ENCODE measurements at places on chromosomes 13 and 19.

DNA sequence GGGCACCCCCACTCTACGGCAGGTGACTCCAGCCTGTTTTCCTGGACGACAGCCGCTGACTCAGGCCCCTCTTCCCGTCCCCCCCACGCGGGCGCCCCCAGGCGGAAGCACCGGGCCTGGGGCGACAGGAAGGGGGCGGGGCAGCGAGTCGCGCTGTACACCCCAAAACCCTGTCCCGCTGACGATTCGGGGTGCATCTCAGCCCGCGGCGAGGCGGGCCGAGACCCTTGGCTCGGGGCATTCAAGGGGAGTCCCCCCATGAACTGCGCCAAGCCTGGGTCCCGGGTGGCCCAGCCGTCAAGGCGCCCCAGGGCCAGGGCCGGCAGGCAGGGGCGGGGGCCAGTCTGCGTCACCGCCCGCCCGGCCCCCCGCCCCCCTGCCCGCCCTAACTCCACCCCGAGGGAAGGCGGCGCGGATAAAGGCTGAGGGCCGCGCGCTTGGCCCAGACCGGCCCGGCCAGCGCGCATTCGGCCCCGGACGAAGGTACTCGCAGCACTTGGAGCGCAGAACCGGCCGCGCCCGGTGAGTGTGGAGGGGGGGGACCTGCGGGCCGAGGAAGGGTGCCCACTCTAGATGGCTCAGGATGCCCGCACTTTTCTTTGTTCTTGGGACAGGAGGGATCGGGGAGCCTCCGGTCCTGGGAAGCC is at the start of gene MIDN:
Gene MIDN (plus strand): TSS at position 445 of the 647 bp plus-strand sequence. CDS start 1,714 bp downstream, outside the sequence.
- DNase-seq = peak; percentile 65

DNA sequence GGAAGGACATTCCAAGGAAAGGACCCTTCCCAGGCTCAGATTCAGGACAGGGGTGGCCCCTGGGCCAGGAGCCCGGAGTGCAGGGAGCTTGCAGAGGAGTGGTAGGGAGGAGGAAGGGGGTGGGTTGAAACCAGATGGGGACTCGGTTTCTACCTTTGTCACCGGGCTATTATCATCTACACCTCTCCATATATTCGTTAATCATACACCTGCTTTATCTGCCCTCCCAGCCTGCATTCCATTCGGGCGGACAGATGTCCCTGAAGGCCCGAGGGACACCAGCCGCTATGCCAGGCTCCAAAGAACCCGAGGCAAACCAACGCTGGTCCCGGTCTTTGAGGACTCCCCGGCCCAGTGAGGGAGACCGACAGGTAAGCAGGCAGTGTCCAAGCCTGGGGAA is 15.5 kb upstream of the MYH14 start:
- DNase-seq = no peak

DNA sequence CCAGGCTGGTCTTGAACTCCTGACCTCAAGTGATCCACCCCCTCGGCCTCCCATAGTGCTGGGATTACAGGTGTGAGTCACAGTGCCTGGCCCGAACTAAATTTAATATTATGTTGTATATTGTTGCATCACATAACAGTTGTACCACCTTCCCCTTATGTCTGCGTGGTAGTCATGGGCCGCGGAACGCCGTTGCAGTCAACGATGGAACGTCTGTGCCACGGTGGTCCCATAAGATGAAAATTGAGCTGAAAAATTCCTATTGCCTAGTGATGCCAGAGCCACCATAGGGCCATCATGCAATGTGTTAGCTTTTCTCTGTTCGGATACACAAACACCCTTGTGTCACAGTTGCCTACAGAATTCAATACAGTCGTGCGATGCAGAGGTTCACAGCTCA is 236.1 kb downstream of the TEX29 start:
- no peak for DNase-seq

DNA sequence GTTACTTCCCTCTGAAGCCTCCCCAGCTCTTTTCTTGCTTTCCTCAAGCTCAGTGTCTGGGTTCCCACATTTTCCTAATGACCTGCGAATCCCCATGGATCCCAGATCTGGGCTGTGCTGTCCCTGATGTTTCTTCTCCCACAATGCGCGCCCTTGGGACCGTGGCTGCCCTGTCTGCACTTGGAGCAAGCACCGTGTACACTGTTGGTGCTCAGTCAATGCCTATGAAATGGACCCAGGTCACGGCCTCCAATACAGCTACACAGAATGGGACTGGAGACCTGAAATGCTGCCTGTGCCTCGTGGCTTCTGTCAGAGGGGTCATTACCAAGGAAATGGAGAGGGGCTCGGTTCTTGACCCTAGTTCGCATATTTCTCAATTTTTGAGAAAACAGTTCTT is 160.1 kb upstream of the SOX1 start:
- DNase-seq = no peak

DNA sequence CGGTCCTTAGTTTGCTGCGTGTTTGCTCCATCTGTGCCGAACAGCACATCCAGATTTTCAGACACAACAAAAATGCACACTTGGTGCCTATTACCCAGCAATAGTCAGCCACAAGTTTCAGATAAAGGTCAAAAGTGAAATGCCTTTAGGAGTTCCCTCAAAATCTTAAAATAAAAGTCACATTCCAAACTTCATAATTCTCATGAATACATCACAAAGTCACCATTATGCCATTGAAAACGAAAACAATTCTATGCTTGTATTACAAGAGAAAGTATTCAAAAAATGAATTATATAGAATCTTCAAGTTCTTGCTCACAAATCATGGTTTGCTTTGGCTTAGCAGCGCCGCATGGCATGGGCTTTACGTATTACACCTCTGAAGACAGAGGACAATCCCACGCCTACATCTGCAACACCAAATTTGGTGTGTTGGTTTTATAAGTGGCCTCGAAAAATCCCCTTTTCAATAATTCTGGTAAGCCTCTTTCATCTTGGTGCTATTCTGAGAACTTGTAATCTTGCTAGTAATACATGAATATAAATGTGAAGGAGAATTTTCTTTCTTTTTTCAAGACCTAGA is 26.6 kb downstream of the COL4A1 start:
- DNase-seq = no peak

DNA sequence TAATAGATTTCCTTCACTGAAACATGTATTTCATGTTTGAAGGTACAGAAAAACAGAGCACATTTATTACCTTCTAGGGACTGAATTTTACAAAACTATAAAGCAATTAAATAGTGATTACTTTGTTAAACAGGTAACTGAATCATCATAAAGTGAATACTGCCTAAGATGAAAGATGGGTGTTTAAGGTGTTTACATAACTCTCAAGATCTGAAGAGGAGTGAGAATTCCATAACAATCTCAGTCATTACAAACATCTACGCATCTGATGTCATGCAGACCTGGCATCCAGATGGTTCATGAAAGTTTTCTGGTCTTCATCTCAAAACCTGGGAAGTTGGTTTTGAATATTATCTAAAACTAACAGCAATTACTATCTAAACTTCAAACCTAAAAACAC is 80.4 kb downstream of the MIPEP start:
- no peak for DNase-seq

DNA sequence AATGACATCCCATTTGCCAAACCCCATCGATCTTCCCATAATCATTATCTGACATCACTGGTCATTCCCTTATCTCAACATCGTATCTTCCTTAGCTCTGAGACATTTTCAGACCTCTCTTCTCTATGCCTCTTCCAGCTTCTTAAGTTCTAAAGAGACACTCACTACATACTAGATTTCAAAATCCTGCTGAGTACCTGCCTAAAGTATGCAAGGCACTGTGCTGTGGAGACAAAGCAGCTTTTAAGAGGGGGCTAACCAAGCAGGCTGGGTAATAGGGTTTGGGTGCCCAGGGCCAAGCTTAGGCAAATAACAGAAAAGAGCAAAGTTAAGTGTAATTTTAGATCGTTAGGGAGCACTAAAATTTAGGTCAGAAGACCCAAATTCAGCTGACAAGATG is 3.4 kb upstream of the POMP start:
- DNase-seq = no peak

- DNase-seq = no peak
Observed at GRCh38 chr13:33543089-33543459, 257.5 kb upstream of the STARD13 start.

GRCh38 chr19:754530-754929 is 3.6 kb downstream of the MISP start:
- DNase-seq = no peak

- no peak for DNase-seq
Observed at GRCh38 chr19:14370940-14371280, 10.3 kb upstream of the ADGRE5 start.

GRCh38 chr13:51959773-51960172 is 51.5 kb downstream of the ATP7B start:
- DNase-seq = no peak

DNA sequence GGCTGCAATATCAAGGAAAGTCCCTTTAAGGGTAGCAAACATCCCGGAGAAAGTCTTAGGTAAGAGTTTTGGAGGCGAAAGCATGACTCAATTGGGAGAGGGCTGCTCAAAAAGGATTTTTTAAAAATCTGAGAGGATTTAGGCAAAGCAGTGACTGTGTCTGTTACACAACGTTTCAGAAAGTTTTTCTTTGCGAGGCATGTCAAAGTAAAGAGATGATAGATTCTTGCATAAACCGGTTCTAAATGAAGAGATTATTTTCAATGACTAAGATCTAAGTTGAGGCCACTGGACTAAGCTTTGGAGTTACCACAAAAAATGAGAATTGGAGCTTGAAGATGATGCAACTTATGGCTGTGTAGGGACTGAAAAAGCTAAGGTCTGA is 43.7 kb upstream of the ENOX1 start:
- DNase-seq = no peak

DNA sequence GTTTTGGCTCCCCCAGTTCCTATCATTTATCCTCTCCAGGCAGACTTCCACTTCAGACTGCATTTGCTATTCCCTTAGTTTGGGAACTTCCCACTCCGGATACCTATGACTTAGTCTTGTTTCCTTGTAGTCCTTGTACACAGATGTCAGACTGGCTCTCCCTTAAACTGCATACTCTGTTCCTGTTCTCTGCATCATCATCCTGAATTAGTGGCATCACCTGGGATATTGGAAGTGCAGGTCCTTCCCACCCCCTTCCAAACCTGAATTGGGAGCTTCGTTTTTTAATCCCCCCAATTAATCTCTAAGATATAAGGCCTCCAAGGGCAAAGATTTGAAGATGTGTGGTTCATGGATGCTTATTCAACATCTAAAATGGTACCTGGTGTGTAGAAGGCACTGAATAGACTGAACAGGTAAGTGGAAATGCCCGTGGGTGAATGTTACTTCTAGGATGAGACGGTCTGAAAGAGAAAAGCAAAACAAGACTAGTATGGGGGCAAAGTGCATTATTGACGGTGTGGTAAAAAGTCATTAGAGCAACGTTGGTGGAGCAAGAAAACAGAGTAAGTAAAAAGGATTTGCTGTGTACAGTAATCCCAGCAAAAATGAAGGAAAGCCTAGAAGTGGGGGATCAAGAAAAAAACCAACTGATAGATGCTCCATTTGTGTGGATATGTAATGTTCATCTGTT is 9.6 kb downstream of the MIR17HG start:
- DNase-seq = no peak

- DNase-seq = peak; percentile 72
Observed at GRCh38 chr19:18904334-18905057, 8.5 kb upstream of the CERS1 start.

DNA sequence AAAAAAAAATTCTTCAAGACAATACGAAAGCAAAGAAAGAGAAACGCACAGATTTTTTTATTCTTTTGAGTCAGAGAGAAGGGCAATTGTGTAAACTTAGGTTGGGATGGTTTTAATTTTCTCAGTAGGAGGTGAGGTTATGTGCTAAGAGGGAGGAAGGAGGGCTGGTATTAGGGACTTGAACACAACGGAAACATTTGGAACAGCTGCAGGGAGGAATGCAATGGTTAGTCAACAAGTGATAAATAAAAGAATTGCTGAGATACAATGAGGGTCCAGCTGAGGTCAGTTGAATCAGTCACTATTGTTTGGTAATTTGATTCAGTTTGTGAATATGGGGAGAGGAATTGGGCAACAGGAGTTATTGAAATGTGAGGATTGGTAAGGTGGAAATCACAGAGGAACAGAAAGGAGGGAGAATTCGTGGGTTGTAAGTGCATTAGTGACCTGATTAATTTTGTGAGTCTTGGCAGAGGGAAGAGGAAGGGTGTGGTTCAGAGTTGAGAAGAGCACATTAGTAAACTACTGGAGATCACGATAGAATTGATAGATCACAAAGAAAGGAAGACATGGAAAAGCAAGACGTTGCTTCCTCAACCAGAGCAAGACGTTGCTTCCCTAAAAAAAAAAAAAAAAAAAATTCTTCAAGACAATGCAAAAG is 499.5 kb upstream of the SPRY2 start:
- no peak for DNase-seq

- DNase-seq = no peak
Observed at GRCh38 chr13:89457977-89458376, 1786.8 kb downstream of the SLITRK5 start.
